ENCODE measurements at places on chromosomes 4 and X.

DNA sequence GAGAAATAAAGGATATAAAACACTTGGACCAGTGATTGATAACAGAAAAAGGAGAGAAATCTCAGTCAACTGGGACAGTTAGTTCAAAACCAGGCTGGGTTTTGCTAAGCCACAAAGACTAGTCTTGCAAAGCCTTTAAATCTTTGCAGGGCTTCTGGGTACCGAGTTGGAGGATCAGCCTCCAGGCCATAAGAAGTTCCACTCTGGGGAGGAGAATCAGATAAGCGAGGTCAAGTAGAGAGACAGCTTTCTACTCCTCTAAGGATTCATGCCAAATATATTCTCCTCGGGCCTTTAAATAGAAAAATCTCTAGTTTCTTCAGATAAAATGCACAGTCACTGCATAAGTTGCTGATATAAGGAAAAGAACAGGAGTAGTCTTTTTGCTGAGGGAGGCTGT is 92.7 kb downstream of the MFAP3L start:
- DNase-seq: no peak

- no peak for DNase-seq
These were observed 236.9 kb downstream of the CAMK2D start for GRCh38 chr4:113524505-113525186.

- DNase-seq: no peak
These were observed 7.2 kb upstream of the MAMLD1 start for GRCh38 chrX:150355913-150356312.

- DNase-seq: no peak
These were observed 13.3 kb upstream of the CRMP1 start for GRCh38 chr4:5906191-5906590.

GRCh38 chrX:11766487-11766886 is 8.4 kb downstream of the MSL3 start:
- DNase-seq: no peak

DNA sequence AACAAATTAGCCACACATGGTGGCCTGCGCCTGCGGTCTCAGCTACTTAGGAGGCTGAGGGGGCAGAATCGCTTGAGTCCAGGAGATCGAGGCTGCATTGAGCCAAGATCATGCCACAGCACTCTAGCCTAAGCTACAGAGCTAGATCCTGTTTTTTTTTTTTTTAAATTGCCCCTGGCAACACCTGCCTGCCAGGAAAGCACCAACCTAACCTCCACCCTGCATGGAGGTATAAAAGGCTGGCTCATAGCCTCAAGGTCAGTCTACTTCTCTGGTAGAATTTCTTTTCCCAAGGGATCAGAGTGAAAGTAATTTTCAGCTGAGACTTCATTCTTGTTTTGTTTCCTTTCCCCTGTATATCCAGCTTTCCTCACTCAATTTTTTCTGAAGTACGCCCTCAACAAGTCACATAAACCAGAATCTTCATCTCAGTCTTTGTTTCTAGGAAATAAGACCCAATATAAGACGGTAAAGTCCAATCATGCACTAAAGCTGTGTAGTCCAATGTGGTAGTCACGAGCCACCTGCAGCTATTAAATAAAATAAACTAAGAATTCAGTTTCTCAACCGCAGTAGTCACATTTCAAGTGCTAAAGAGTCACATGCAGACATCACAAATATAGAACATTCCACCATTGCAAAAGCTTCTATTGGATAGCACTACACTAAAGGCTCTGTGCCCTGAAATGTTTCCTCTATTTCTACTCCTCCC is 113.3 kb downstream of the HPGD start:
- no peak for DNase-seq

DNA sequence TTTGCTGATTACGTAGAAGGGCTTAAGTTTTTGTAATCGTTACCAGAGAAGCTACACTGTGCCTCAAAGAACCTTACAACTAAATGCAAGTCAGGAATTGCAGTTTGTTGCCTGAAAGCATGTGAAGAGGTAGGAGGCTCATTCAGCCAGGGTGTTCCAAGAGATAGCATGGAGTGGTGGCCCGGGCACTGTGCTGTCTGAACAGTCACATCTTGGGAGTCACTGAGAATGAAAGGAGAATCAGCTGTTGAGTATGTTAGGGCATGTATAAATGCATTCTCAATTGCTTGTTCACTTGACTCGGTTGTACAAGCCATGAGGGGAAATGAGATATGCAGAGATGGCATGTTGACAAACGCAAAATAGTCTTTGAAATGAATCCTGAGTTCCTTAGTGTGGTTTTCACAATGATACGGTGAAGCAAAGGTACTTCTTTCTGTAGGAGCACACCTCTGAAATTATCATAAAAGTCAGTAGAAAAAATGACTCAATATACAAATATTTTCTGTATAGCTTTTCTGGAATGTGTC is 161.0 kb downstream of the DCTD start:
- no peak for DNase-seq

DNA sequence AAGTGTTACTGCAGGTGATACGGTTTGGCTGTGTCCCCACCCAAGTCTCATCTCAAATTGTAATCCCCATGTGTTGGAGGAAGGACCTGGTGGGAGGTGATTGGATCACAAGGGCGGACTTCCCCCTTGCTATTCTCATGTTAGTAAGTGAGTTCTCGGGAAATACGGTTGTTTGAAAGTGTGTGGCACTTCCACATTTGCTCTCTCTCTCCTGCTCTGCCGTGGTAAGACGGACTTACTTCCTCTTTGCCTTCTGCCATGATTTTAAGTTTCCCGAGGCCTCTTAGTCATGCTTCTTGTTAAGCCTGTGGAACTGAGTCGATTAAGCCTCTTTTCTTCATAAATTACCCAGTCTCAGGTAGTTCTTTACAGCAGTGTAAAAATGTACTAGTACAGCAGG is 65.2 kb upstream of the SLC7A11 start:
- no peak for DNase-seq

DNA sequence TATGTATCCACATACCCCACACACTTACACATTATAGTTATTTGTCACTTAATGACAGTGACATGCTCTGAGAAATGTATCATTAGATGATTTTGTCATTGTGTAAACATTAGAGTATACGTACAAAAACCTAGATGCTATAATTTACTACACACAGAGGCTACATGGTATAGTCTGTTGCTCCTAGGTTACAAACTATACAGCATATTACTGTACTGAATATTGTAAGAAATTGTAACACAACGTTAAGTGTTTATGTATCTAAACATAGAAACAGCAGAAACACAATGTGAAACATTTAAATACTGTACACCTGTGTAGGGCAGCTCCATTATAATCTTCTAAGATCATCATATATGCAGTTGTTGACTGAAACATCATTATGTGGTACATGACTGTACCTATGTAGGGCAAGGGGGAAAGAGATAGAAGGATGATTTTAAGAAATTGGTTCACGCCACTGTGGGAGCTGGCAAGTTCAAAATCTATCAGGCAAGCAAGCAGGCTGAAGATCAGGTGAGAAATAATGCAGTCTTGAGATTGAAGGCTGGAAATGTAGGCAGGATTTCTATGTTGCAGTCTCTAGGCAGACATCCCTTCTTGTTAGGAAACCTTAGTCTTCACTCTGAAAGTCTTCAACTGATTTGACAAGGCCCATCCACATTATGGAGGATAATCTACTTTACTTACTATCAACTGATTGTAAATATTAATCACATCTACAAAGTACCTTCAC is 78.0 kb upstream of the CPEB2 start:
- no peak for DNase-seq

DNA sequence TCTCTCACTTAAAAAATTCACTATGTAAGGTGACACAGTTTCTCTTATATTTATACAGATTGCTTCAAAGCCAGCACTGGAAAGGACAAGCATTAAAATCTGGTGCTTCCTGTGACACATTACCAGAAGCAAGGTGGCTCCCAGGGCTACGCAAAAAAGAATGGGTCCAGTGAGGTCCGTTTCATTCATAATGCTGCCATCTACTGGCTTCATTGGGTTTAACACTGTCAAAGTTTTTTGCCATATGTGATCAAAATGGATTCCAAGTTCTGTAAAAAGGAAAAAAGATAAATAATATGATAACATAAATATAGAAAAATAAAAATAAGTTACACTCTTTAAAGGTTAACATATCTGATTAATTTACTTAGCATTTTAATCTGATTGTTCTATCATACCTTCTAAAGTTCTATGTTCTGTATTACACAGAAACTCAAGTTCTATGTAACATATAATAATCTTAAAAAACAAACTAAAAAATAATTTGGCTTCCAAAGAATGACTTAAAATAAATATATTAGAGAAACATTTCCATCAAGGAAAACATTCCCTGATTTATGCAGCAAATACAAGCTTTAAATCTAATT is 22.1 kb downstream of the YIPF7 start:
- no peak for DNase-seq

- DNase-seq: no peak
These were observed 182.3 kb downstream of the INPP4B start for GRCh38 chr4:142663828-142664227.

DNA sequence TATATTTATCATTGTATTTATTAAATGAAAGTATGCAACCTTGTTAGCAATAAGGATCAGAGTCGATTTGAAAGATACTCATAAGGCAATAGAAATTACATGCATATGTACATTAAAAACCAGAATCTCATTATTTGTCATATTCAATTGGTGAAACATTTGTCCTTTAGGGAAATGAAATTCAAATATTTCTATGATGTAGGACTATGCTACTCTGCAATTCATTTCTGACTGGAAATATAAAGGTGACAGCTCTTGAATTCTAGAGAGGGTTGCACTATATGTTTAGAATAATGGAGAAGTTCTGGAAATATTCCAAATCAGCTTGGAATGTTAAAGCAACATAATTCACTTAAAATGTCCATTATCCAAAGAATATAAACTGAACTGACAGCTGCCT is 1519.8 kb downstream of the ARAP2 start:
- DNase-seq: no peak

- no peak for DNase-seq
These were observed 91.2 kb downstream of the ADRA2C start for GRCh38 chr4:3857269-3857926.

- DNase-seq: no peak
These were observed 174.4 kb downstream of the RAB28 start for GRCh38 chr4:13309751-13310150.

DNA sequence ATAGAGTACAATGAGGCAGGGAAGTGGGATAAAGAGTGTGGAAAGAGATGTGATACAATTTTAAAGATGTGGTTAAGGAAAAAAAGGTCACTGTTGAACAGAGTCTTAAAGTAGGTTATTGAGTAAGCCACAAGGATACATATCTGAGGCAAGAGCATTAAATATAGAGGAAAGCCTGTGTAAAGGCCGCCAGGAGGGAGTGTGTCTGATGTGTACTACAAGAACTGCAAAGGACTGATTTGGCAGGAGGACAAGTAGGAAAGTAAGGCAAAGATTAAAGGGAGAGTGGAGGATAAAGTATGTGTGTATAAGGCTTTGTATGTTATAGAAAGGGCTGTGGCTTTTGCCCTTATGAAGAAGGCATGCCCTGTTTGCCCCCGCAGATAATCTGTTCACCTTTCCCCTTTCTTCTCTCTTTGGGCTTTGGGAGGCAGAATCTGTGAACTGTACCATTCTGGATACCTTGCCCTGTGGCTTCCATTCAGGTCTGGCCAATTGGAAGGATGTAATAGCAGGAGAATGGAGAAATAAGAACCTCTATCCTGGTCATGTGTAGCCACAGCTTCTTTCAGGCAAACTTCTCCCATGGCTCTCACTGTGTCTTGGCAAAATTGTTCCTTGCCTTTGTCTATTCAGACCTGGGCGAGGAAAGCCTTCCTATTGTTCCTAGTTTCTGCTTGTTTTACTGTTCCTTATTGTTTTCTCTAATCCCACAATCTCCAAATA is 68.9 kb upstream of the FAM47B start:
- DNase-seq: no peak

DNA sequence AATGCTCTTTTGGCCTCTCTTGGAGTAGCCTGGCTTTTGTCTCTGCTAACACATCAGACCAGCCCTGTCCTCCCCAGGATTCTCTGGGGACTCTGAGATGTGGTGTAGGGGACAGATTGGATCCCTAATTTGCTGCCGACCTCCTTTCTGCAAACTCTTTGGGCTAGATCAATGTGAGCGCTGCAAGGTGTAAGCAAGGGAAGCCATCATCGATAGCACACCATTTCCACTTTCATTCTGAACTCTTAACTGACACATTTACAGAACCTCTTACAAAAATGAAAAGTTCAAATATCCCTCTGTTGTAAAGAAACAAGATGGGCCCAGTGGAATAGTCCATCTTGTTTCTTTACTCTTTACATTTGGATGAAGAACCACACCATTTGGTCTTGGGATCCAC is 46.6 kb downstream of the PGRMC2 start:
- DNase-seq: no peak

GRCh38 chrX:30576881-30577280 is 685 bp downstream of the TASL start:
- DNase-seq: no peak

- DNase-seq: no peak
These were observed 41.8 kb upstream of the PACRGL start for GRCh38 chr4:20658456-20658855.

- DNase-seq: no peak
These were observed 75.9 kb downstream of the SHISA3 start for GRCh38 chr4:42473071-42473684.

GRCh38 chr4:99518601-99519295 is 7.9 kb downstream of the C4orf17 start:
- DNase-seq: no peak

DNA sequence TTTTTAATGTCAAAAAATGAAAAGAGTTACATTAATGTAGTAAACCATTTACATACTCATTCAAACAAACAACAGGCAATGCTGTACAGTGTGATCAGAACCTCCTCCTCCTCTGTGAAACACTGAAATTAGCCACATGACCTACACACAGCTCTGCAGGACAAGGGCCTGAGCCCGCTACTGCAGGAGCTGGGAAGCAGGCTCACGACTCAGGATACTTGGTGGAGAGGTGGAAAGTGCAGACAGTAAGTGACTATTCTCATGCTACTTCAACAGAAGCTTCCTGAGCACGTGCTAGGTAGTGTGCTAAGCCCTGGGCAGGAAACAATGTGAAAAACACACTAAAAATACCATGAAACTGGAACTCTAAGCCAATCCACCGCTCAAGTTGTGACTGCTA is 56.8 kb downstream of the TAPT1 start:
- DNase-seq: no peak

DNA sequence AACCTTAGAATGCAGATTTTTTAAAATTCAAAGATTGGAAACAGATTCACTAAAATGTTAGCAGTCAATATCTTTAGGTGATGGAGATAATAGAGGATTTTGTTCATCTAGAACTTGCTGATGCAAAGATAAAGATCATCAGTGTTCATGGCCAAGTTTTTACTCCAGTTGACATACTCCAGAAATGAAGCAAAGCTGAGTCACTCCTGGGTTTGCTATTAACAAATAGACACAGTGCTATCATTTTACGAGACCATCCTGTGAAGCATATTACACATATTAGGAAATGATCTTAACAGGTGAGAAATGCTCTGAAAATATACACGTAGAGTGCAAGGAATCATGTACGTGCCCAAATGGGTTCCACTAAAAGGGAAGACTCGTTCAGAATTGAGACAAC is 170.6 kb upstream of the FAM9B start:
- DNase-seq: no peak

GRCh38 chr4:159152181-159152580 is 49.3 kb downstream of the RAPGEF2 start:
- no peak for DNase-seq

All from activated T-helper 1 cell treated with Interleukin-2 at 50 U/mL for 16 hours (primary cell).